ENCODE measurements at places on chromosomes 5 and 9. TPM values are rescaled to one million over a fixed set of nuclear protein-coding genes. Genes with fewer than 3 reads are reported as not detected.
A peak's percentile ranks its signal among the peaks of the same experiment; 100 is the strongest.

DNA sequence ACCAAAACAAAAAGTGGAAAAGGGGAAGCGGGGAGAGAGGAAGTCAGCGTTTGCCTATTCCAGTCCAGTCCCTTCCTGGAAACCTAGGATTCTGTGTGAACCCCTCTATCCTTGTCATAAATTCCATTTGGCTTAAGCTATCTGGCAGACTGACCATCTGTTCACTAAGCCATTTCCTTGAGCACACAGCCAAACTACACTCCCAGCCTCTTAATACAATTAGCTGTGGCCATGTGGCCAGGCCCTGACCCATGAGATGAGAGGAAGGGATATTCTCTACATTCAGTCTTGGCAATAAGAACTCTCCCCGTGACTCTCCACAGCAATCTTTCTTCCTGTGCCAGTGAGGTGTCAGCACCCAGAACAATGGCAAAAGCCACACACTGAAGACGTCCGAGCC is 424.8 kb downstream of the TLE1 start:
- DNase-seq, result no peak

DNA sequence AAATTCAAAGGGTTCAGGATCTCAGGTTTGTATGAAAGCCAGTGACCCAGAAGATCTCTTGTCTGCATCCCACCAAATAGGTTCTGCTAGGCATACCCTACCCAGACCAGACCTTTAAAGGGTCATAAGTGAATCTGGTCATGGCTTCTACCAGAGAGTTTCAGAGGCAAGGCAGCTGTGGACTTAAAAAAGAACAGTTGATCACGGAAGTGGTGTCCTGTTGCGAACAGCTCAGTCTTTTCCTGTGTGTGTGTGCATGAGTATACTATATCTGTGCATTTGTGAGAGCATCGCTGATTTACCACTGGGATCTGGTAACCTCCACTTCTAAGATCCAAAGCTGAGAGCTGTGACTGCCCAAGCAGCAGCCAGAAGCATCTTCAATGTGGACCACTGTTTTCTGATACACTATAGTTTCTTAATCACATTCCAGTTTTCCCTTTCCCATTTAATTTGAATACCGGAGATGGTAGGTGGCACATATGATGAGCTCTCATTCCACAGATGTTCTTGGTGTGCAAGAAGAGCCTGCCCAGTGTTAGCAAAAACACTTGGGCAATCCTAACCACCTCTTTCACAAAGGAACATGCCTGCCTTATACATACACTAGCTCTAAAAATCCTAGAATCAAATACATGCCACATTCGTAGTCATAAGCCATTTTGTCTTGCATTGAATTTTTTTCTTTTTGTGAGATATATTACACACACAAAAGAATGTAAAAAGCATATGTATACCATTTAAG is 36.2 kb upstream of the OR2S2 start:
- DNase-seq, result no peak

- peak; percentile 23 for DNase-seq
These were observed 105.1 kb downstream of the PHF2 start for GRCh38 chr9:93681269-93682154.

GRCh38 chr9:124197177-124198095 is 60.3 kb upstream of the NEK6 start:
- DNase-seq, result no peak

- DNase-seq, result no peak
These were observed 111.3 kb downstream of the RXRA start for GRCh38 chr9:134437403-134438194.

The BARHL1 gene
- not detected for total RNA-seq

DNA sequence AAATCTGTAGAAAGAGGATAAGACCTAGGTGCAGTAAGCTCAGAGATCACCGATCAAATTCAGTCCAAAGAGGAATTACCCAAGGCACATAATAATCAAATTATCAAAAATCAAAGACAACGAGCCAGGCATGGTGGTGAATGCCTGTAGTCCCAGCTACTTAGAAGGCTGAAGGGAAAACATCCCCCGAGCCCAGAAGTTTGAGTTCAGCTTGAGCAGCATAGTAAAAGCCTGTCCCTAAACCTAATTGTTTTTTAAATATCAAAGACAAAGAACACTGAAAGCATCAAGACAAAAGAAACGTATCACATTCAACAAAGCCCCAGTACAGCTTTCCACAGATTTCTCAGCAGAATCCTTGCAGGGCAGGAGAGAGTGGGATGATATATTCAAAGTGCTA is 122.9 kb downstream of the CEP120 start:
- DNase-seq, result no peak

GRCh38 chr5:2685651-2686272 is 65.7 kb downstream of the IRX2 start:
- no peak for DNase-seq

- no peak for DNase-seq
These were observed 71.8 kb downstream of the KIAA1958 start for GRCh38 chr9:112558476-112558875.

DNA sequence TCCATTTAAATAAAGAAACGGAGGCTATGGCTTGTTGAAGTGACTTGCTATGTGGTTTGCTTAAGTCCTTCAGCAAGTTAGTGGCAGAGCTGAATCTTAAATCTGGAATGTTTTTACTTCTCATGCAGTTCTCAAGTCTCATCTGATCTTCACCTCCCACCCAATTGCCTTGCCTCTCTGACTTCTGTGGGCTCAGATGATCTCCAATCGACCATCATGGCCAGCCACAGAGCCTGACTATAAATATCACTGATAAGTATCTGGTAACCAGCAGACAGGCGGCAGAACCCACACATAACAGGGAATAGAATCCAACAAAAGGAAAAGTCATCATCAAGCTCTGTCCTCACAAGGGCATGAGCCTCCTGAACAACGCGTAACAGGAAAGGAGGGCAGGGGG is 149.9 kb downstream of the FAM114A2 start:
- no peak for DNase-seq

DNA sequence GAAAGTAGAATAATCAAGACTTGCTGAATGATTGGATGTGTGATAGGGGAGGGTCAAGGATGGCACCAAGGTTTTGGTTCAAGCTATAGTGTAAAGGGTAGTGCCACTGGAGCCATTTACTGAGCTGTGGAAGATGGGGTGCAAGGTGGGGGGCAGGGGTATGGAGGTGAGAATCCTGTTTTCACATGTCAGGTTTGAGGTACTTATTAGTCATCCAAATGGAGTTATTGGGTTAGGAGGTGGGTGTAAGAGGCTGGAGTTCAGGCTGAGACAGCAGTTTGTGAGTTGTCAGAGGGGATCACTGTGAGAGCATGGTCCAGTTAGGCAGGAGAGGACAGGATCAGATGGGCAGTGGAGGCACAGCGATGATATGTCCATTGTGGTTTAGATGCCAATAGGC is 8.9 kb downstream of the PCBD2 start:
- DNase-seq, result no peak

DNA sequence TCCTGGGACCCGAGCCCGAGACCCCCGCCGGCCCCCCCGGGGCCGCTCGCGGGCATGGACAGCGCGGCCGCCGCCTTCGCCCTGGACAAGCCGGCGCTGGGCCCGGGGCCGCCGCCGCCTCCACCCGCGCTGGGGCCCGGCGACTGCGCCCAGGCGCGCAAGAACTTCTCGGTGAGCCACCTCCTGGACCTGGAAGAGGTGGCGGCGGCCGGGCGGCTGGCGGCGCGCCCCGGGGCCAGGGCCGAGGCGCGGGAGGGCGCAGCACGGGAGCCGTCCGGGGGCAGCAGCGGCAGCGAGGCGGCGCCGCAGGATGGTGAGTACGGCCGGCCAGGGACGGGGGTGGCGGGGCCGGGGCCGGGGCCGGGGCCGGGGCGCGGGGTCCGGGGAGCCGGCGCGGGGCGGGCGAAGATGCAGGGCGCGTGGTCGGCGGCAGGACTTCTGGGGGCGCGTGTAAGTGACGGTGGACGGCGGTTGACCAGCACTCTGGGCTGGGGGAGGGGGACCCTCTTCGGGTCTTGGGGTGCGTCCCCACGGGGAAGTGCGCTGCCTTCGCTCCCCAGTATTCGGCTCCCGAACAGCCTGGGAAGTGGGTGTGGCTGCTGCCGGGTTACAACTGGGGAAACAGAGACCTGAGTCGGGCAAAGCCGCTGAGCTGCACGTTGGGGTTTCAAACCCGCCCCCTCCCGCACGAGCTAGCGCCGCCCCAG is 520 bp downstream of the PRRX2 start:
- DNase-seq, result no peak

The ZDHHC11B gene
- total RNA-seq, result 15.9 TPM

DNA sequence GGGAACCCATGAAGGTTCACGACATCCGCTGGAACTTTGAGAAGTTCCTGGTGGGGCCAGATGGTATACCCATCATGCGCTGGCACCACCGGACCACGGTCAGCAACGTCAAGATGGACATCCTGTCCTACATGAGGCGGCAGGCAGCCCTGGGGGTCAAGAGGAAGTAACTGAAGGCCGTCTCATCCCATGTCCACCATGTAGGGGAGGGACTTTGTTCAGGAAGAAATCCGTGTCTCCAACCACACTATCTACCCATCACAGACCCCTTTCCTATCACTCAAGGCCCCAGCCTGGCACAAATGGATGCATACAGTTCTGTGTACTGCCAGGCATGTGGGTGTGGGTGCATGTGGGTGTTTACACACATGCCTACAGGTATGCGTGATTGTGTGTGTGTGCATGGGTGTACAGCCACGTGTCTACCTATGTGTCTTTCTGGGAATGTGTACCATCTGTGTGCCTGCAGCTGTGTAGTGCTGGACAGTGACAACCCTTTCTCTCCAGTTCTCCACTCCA is 7.6 kb downstream of the GPX3 start:
- no peak for DNase-seq

The FBP1 gene
- total RNA-seq, result 71.6 TPM

The VDAC1 gene
- 263 TPM for total RNA-seq

GRCh38 chr9:129836311-129837007 is 1.2 kb downstream of the USP20 start:
- peak; percentile 54 for DNase-seq

The TAF11L10 gene
- not detected for total RNA-seq

DNA sequence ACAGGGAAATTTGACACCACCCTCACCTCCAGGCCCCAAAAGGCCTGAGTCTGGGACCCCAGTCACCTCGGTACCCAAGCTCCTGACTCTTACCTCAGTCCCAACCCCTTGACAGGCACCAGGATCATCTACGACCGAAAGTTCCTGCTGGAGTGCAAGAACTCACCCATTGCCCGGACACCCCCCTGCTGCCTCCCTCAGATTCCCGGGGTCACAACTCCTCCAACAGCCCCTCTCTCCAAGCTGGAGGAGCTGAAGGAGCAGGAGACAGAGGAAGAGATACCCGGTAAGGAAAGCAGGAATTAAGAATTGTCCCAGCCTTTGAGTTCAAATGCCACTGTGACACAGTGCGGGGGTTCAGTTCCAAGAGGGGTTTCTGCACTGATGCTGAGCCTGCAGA is 1.3 kb downstream of the EIF4EBP3 start:
- DNase-seq, result no peak

The CCL27 gene
- not detected for total RNA-seq

DNA sequence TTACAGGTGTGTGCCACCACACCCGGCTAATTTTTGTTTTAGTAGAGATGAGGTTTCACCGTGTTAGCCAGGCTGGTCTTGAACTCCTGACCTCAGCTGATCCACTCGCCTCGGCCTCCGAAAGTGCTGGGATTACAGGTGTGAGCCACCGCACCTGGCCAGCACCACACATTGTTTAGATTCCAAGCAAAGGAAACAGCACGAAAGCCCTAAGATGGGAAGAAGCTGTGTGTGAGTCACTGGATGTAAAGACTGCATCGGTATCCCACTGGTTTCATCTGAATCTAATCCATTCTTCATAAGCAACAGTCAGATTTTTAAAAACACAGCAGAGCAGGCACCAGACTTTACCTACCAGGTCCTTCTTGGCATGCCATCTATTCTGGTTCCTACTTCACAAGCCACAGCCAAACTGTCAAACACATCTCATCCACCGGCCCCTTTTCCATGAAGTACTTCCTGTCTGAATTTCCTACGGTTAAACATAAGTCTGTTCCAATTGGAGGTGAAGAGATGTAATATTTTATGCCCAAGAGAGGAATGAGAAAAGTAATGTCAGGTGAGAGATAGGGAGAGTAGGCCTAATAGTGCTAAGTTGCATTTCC is 17.4 kb downstream of the UBTD2 start:
- DNase-seq, result no peak

- DNase-seq, result peak; percentile 76
These were observed 40.4 kb upstream of the SYNPO start for GRCh38 chr5:150599917-150600511.

The GRM6 gene
- not detected for total RNA-seq

The DPP7 gene
- 53.1 TPM for total RNA-seq

The RPP25L gene
- total RNA-seq, result 36.4 TPM

- peak; percentile 95 for DNase-seq
These were observed 108.7 kb downstream of the RXRA start for GRCh38 chr9:134434894-134435506.

- peak; percentile 14 for DNase-seq
These were observed 79.4 kb downstream of the PHF2 start for GRCh38 chr9:93655621-93656425.

GRCh38 chr5:133906303-133906702 is 62.1 kb downstream of the C5orf15 start:
- DNase-seq, result no peak

DNA sequence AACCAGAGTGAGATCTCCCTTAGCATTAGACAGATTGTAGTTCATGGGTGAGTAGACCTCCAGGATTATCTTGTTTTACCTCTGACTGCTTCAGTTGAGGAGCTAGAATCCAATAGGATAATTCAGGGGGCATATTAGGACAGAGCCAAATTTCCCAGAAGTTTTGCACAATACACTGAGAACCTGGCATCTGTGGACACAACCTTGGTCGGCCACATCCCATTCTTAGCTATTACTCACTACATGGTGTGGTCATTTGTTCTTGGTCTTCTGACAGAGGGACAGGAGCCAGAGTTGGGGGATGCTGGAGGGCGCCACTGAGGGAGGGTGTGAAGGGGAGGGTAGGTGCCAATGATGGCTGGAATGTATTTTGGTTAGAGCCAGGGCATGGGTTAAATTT is 66.6 kb downstream of the NPR3 start:
- DNase-seq, result no peak

The IFNA2 gene
- total RNA-seq, result not detected

DNA sequence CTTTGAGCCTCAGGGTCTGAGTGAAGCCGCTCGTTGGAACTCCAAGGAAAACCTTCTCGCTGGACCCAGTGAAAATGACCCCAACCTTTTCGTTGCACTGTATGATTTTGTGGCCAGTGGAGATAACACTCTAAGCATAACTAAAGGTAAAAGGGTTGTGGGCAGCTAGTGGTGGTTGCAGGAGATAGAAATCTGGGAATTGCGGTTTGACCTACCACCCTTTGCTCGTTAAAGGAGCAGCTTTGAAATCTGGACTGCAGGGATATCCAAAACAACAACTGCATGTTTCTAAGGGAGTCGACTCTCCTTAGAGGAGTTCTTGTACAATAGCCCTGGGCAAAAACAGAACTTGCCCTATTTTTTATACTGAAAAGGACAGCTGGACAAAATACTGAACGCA is 19.0 kb downstream of the ABL1 start:
- DNase-seq, result no peak

GRCh38 chr5:122498163-122498562 is 186.1 kb downstream of the SNCAIP start:
- DNase-seq, result no peak

GRCh38 chr9:98482226-98482625 is 226.5 kb downstream of the GABBR2 start:
- DNase-seq, result no peak

- DNase-seq, result no peak
These were observed 39.7 kb upstream of the TJP2 start for GRCh38 chr9:69134412-69134811.
